ENCODE measurements at places on chromosomes 7 and 10. TPM values are rescaled to one million over a fixed set of nuclear protein-coding genes. Genes with fewer than 3 reads are reported as not detected.

DNA sequence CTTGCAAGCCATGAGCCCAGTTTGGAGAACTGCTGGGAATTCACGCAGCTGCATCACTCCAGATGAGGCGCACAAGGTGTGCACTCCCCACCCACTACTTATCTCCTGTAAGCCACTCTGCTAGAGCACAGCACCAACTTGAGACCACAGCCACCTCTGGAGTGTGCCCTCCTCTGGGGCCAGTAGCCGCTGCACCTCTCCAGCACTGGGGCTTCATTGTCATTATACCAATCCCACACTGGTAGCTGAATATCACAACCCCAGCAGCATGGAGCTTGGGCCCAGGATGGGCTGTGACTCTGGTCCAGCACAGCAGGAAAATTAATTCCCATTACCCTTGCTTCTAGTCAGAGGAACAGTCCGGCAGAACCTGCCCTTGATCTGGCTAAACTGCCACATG is 125.6 kb downstream of the LSM5 start:
- DNase-seq = no peak

- DNase-seq = no peak
Measured at GRCh38 chr10:68954904-68955303, 1.1 kb upstream of the DDX21 start.

GRCh38 chr7:64869912-64870562 is 33.0 kb upstream of the ZNF273 start:
- no peak for DNase-seq

- DNase-seq = peak; percentile 75
Measured at GRCh38 chr7:106126170-106126938, 14.2 kb upstream of the SYPL1 start.

- no peak for DNase-seq
Measured at GRCh38 chr7:31123321-31123720, 71.2 kb downstream of the ADCYAP1R1 start.

GRCh38 chr10:60377955-60378354 is 11.7 kb downstream of the ANK3 start:
- peak; percentile 42 for DNase-seq

- no peak for DNase-seq
Measured at GRCh38 chr7:31311552-31311951, 29.0 kb downstream of the NEUROD6 start.

DNA sequence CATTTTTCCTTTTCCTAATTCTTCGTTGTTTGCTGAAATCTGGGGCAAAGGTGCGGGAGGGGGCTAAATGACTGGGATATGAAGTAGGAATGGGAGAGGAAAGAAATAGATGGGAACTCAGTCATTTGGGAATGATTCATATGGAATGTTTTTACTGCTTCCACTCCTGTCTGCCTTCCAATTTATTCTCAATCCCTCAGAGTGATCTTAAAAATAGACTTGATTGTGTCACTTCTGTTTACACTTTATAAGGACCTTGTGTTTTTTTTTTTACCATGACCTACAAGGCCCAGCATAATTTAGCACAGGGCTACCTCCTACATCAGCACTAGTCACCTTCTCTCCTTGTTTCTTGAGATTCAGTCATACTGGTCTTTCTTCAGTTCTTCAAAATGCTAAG is 97.9 kb downstream of the PTEN start:
- no peak for DNase-seq

GPR15LG gene
- not detected for polyA plus RNA-seq

Data from mammary epithelial cell (primary cell).